Activated CD4-positive, alpha-beta T cell treated with anti-CD3 and anti-CD28 coated beads, Interleukin-2, amount 10 ng/mL, durations not matched to agents 7 days and 5 days (primary cell): ENCODE measurements at places on chromosomes 1 and 21. TPM values are rescaled to one million over a fixed set of nuclear protein-coding genes. Genes with fewer than 3 reads are reported as not detected.

Gene FCGR3A
- total RNA-seq: not detected

- DNase-seq: peak; percentile 54
Measured at GRCh38 chr1:167935216-167936067, 1.0 kb upstream of the DCAF6 start.

DNA sequence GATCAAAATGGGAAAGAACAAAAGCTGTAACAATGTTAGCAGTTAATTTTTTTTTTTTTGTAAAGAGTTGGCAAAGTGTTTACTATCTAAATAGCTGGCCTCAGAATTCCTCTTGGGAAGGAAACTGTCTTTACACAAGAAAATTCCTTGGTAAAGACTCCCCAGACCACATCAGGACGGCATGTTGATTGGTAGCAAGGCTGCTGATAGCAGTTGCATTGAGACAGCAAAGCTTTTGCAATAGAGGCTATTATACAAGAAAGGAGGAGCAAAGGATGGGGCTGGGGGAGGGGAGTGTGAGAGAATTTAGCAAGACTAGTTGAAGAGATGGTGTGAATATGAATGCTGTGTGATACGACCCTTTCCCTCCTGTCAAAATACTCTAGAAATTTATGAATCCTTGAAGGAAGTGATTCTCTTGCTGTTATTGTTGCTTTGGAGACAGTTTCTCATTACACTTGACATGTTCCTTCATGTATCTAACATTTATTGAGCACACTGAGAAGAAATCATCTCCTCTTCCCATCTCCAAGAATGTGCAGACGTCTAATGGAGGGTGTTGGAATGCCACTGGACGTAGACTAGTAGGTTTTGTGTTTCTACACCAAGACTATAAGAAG, 355.6 kb downstream of the SIPA1L2 start:
- DNase-seq: no peak

Gene PRDM2
- total RNA-seq: 63.1 TPM

Gene POTED
- not detected for total RNA-seq

- DNase-seq: no peak
Measured at GRCh38 chr1:53511933-53512806, 53.0 kb downstream of the DMRTB1 start.

Gene SELENBP1
- total RNA-seq: not detected

DNA sequence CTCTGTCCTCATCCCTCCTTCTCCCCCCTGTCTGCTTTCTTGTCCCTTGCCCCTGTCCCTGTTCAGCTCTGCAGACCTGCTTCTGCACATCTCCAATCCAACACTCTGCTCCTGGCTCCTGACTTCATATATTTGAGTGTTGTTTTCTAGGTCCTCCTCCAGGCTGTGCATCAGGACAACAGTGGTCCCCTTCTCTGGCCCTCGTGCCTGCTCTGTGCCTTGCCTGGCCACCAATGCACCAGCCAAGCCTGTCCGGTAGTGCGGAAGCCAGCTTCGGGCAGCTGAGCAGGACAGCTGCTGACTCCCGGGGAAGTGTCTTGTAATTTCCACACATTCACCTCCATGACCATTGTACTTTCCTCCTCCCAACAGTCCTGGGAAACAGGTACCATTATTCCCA, 203.4 kb upstream of the RAB4A start:
- no peak for DNase-seq

DNA sequence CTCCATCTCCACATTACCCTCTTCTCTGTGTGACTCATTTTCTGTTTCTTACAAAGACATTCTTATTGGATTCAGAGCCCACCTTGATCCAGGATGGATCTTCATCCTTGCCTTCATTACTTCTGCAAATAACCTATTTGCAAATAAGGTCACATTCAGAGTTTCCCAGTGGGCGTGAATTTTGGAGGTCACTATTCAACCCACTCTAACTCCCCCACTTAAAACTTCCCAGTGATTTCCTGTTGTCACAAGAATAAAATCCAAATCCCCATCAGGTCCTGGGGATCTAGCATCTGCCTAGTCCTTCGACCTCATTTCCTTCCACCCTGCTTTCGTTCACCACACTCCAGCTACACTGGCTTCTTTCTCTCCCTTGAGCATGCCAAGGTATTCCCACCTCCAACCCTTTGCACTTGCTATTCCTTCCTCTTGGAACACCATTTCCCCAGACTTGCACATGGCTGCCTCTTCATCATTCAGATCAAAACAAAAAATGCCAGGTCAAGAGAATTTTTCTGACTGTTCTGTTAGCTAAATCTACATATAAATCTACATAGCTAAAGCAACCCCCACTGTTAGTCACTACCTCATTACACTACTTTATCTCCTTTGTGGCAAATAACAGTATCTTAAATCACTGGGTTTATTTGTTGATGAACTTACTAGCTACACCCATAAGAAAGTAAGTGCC, 187.2 kb downstream of the TOMM20 start:
- no peak for DNase-seq

GRCh38 chr1:222441066-222441465, 106.8 kb downstream of the HHIPL2 start:
- no peak for DNase-seq

Gene FLG2
- not detected for total RNA-seq

DNA sequence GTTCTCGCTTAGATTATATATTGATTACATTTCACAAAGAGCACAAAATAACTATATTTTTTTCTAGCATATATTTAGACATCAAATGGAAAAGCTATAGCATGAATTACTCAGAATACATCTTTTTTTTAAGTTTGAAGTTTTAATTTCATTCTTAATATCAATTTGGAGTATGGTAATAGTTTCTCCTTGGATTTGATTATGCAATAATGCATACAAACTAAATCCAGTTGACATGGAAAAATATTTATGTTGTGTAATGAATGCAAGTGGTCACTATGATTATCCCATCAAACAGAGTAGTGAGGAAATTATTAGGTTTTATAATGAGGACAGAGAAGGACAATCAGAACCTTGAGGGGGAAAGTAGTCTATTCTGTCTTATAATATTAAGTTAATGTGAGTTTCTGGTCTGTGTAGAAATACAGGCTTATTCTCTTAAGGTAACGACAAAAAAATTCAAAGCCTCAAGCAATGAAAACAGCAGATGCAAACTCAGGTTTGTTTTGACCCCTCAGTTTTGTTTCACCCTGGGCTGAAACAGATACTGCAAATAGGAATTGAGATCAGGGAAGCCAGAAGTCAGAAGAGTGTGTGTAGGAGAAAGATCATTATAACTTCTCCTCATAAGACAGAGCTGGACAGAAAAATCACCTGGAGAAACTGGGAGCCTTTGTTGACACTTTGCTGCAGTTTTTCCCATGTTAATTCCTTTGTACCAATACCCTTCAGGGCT, 23.7 kb downstream of the LRRC8B start:
- no peak for DNase-seq
